ENCODE measurements at places on chromosomes 6 and 20.
A peak's percentile ranks its signal among the peaks of the same experiment; 100 is the strongest.

DNA sequence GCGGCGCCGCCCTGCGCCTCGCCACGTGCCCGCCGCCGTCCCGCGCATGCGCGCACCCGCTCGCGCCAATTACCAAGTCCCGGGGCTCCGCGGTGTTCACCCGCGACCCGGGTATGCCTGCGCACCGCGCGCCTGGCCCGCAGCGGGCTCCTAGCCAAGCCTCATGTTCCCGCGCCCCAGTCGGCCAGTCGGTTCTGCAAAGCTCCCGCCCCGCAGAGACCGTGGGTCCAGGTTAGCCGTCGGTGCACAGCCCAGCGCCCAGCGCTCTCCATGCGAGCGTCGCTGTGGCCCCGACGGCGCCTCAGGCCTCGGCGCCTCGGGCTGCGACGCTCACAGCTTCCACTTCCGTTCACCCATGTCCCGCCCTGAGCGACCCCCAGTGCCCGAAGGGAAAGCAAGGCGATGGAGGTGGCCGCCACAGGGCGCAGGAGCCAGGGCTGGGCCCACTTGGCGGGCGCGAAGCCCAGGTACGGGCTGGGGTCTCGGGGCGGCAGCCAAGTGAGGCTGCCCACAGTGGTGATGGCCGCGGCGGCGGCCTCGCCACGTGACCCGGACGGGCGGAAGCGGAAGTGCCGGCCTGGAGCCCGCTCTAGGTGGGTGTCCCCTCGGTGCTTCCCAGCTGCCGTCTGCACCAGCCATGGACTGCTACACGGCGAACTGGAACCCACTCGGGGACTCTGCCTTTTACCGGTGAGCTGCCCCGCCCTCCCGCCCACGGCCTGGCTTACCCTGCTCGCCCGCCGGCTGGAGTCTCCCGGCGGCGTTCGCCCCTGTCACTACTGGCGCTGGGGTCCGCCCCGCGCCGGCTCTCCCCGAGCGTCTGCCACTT, at the start of the genes PCED1A and VPS16:
TSS of gene PCED1A (minus strand) at position 518 of the 829 bp plus-strand sequence. CDS start 743 bp downstream, outside the sequence.
TSS of gene VPS16 (plus strand) at position 608 of the 829 bp plus-strand sequence. CDS start at position 638, 30 bp downstream.
- DNase-seq = peak; percentile 88

DNA sequence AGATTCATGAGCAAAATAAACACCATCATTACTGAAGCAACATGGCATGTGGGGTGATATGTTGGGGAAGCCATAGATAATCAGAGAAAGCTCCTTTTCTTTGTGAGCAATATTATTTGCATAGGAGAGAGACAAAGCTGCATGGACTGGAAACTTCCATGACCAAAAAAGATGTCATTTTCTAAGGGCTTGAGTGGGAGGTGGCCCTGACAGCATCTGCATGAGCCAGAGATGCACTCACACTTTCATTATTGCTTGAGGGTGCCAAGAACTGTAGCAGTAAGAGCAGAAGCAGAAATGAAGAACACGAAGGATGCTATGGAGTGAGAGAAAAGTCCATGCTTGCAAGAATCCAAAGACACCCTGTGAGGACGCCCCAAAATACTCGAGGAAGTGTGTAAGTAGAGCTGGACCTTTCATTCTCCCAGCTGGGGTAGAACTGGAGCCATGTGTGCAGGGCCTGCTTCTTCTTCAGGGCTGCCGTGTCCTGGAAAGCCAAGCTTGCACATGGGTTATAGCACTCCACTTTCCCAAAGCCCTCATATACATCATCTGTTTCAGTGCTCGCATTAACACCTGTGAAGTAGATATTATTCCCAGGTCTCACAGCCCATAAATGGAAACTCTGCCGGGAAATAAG, 851.2 kb downstream of the DHX35 start:
- no peak for DNase-seq

DNA sequence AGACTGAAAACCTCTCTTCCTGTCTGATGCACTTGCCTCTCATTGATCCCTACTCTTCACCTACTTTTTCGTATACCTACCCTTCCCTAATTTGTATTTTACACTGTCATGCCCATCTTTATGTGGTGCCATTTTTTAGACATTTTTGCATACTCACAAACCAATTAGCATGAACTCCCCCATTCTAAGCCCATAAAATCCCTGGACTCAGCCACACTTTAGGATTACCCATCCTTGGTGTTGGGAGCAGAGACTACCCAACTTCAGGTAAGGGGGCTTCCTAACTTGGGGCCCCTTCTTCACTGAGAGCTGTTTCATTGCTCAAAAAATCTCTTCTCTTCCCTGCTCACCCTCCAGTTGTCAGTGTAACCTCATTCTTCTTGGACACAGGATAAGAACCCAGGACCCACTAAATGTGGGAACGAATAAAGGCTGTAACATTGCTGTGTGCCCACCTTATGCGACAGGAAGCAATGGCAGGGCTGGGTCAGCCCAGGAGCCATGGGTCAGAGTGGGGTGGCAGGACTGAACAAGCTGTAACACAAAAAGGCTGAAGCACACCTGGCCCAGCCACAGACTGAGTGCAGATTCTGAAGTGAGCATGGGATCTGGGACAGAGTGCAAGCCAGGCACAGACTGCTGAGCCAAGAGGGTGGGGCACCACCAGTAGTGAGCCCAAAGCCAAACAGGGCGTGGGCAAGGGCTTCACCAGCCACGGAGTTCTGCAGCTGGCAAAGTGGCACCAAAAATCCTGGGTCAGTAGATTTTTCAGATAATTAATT, 789.1 kb upstream of the HS3ST5 start:
- no peak for DNase-seq

GRCh38 chr6:33957892-33958525, 154.2 kb upstream of the MLN start:
- DNase-seq = no peak

DNA sequence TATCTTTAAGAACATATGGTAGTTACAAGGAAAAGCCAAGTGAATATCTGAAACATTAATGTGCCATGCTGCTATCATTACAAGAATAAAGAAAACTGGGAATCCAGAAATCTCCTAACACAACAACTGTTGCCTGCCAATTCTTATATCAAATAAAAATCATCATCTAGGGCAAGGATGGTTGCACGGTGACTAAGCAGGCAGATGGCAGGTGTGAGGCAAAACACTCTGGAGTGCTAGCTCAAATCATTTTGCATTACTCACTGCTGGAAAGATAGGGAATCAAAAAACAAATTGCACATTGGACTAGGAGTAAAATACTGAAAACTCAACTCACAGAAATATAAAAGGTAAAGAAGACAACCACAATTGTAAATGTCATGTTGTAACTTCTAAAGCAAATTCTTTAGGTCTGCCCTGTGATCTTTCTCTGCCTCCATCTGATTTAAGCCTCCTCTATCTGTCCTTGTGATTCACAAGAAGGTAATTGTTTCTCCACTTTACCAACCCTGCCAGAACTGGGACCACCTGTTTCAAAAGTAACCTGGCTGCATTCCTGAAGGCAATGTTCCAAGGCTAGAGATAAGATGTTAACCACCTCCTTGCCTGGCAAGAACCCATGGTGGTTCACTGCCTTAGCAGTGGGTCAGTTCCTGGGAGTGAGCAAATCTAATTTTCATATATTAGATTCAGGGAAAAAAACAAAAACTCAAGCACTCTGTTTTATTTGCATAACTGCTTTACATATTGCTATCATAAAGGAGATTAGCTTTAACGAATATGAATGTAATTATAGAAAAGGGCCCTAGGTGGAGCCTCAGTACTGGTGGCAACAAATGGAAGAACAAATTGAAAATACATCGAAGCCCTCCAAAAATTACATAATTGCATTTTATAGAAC, 33.1 kb upstream of the LCA5 start:
- no peak for DNase-seq

DNA sequence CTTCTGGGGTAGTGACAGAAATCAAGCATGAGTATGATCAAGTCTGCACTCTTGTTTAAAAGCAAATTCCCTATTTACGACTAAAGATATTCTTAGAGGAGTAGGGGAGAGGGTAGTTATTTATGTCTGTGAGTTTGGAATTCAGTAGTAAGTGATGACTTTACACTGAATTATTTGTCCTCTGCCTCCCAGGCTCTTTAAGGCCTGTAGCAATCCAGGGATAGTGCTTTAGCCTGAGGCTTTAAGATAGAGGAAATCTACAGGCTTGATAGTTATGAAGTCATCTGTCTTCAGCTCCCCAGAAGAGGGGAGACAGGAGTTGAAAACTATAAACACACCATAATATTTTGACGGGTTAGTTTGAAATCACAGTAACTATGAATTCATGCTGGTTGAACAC, 664.5 kb downstream of the EPM2A start:
- no peak for DNase-seq

- DNase-seq = no peak
Measured at GRCh38 chr20:36036688-36037087, 68.3 kb downstream of the CNBD2 start.

- DNase-seq = no peak
Measured at GRCh38 chr6:85552652-85553051, 41.0 kb downstream of the SNX14 start.

DNA sequence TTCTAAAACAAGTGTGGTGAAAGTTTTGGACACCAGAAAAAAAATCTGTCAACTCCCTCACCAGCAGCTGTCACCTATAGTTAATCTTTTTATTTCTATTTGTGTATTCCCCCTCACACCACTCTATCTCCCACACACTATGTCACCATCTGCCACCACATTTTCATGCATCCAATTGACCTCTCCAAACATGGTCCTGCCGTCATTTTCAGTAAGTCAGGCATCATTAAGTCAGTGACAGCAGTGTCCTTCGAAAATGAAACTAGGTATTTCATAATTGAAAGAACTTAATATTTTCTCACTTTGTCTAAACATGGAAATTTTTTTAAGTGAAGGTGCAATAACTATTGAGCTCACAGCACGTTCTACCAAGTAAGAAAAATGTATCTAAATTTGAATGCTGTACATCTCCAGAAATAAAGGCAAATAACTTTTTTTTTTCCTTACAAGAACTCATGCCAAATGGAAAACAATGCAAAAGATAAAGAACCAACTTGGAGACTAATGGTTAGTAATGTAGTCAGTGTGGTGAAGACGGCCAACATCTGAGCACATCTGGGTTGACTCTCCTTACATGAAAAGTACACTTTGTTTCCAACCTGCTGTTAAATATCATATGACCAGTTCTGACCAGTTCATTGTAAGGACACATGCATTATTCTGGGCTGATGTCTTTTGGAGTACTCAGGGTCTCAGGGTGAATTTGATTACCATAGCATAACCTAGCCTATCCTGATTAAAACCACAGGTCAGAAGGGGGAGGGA, 623.3 kb upstream of the MANEA start:
- no peak for DNase-seq

GRCh38 chr6:107805504-107805903, 18.6 kb downstream of the SCML4 start:
- DNase-seq = no peak

GRCh38 chr20:23106271-23106851, 20.2 kb upstream of the CD93 start:
- DNase-seq = no peak

DNA sequence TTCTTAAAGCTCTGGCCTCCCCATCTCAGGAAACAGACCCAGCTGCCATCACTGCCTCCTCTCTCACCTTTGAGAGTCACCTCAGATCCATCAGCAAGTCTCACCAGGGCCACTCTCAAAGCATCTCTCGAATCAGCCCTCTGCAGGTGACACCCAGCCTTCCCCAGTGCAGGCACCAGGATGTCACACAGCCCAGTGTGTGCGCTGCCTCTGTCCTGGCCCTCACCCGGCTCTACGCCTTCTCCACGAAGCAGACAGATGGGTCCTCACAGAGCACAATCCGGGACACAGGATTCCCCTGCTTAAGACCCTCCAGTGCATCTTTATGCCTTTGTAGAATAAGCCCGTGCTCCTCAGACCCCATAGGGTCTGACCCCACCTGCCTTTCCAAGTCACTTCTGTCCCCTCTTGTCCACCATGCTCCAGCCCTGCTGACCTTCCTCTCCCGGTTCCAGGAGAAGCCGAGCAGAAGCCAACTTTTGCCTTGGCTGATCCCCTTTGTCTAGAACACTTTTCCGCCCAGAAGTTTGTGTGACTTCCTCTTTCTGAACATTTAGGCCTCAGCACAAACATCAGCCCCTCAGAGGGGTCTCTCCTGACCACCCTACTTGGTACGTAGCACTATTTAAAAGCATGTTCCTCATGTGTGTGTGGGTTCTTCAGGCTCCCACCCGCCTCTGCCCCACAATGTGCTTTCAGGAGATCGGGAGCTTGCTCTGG, 60.2 kb downstream of the PSMG4 start:
- no peak for DNase-seq

DNA sequence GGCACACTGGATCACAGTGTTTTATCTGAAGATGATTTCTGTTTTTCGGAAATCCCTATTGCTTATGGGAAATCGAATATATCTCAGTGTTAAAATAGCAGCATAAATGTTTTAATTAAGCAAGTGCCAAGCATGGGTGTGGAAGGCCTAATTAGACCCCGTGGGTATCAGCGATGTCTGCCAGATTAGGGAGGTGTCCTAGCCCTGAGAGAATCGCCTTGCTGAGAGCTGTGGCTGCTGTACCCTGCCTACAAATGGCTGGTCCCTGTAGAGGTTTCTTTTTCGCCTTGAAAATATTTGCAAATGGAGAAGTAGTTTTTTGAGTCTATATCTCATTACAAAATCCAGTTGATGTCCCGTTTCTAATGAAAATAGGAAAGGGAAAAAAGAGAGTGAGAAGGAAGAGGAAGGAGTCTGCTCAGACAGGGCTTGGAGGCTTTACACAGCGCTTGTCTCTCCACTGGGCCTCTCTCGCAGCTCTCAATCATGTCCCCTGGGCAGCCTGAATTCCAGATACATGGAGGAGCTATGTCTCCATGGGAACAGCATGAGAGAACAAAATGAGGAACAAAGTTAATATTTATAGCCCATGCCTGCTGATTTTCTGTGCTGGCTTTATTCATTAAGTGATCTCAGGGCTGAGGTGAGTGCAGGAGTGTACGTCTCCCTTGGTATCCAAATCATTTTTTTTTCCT, 35.2 kb upstream of the BCLAF1 start:
- no peak for DNase-seq

- no peak for DNase-seq
Measured at GRCh38 chr6:15332446-15332845, 86.6 kb downstream of the JARID2 start.

GRCh38 chr20:17870086-17870740, 98.4 kb downstream of the SNX5 start:
- DNase-seq = no peak

- DNase-seq = no peak
Measured at GRCh38 chr6:105388392-105388791, 14.5 kb downstream of the PREP start.

DNA sequence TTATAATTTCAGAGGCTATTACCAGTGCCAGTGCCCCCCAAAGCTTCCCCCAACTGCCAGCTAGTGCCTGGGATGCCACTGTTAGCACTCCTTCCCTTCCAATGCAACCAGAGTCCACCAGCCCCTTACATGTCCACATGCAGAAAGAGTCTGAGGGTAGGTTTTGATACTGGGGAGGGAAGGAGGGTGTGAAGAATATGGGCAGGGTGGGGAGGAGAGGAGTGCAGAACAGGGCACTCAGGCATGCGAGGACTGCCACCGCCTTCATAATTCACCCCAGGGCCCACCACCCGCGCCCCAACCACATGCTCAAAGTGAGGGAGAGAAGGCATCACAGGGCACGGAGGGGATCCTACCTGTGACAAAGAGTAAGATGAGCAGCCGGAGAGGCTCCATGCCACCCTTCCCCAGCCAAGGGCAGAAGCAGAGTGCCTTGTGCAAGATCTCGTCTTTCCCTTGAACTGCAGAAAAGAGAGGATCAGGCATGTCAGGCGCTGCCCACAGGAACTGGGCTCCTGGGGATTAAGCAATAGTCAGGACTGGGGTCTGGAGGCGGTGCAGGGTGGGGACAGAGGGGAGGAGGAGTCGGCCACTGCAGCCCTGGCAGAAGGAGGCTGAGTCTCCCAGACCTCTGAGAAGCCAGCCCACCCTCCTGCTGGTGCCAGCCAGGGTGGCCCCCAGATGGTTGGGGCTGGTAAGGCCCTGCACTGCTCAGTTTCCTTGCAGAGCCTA, at the start of gene TREM2:
TSS of gene TREM2 (minus strand) at position 430 of the 732 bp plus-strand sequence. CDS start at position 396, 34 bp downstream.
- DNase-seq = no peak

- DNase-seq = no peak
Measured at GRCh38 chr20:55097621-55098020, 622.2 kb downstream of the DOK5 start.

Measured in stimulated activated CD4-positive, alpha-beta T cell treated with anti-CD3 and anti-CD28 coated beads, TNF-alpha, amount 100 ng/mL, for 24 hours (primary cell).